T follicular helper cell (primary cell): ENCODE measurements at places on chromosomes 6 and 20.

GRCh38 chr6:45504947-45505346 lies 127.2 kb upstream of the SUPT3H start:
- no peak for DNase-seq

DNA sequence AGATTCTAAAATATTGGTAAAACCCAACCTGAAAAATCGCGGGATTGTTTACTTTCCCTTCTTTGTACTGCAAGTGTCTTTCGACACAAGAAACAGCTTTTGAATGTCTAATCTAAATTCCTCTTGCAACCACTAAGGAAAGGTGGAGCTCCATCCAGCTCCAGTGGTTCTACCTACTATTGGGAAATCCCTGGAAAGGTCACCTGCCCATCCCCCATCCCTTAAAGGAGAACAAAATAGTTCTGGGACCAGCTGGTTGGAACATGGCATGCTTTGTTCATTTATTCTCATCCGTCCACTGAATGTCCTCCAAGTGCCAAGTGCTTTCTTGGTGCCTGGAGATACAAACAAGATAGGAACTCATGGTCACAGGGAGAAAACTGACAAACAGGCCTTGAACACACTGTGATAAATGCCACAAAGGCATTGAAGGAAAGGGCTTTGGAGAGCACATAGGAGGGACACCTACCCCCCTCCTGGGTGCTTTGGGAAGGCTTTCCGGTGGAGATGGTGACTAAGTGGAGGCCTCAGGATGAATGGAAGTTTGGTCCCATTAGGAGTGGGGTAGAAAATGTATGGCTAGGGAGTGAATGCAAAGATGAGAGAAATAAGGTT lies 2.3 kb upstream of the CITED2 start:
- DNase-seq: no peak

- DNase-seq: no peak
Observed at GRCh38 chr6:142387997-142388815, 86.4 kb downstream of the ADGRG6 start.

DNA sequence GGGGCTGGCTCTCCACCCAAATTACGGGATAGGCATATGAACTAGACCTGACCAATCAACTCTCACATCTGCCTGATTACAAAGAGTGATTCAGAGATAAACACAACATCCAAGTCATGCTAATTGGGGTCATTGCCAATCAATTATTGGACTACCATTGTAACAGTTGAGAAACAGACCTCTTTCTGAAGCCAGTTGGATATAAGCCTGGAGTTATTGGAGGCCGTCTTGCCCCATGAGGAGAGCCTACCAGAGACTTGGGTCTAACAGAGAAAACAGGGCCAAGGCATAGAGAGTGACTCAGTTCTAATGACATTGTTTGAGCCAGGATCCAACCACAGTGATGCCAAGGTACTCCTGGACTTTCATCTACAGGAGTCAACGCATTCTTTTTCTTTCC lies 39.4 kb upstream of the HIVEP2 start:
- no peak for DNase-seq

GRCh38 chr6:56852260-56853010 lies 102.5 kb upstream of the BEND6 start:
- DNase-seq: no peak

DNA sequence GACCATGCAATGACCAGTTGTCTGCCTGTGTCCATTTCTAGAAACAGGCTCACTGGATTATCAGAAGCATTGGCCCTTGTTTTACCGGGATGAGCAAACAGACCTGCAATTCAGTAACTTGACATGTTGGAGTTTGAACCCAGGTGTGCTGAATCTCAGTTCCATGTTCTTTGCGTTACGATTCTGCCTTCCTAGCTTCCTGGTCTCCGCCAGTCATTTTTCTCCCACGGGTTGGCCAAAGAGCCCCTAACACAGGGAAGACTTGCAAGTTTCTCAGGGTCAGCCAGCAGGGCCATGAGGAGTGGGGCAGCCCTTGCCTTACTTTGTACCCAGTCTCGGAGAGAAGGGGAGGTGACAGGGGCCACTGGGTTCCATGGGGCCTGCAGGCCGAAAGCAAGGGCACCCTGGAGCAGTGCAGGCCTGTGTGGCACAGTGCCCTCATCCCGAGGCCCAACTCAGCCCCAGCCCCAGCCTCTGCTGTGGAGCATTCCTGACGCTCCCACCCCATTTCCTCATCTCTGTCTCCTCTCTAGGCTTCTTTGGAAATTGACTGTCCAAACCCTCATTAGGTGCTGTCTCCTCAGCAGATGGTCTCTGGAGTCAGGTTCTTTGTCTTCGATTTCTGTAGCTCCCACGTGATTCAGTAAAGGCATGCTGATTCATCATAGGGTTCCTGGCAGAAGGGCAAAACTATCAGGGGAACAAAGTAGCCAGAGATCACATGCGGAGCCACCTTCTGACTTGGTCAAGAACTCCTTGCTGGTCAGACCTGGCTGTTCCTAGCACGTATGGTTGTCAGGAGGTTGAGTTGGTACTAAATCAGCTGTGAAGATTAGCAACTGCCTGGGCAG lies 23.6 kb downstream of the CDS2 start:
- no peak for DNase-seq

DNA sequence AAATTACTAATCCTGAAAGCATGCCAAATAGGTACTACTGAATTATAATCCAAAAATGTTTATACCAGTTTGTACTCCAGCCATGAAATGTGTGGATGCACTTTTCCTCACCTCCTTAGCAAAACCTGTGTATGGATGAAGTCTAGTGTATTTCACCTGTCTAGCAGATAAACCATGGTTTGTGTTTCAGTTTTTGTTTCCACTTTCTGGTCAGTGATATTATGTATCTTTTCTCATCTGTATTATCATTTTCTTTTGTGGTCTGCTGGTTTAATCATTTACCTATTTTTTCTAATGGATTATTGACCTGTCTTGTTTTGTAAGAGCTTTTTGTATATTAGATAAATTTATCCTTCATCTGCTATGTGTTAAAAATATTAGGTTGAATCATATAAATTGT lies 41.0 kb upstream of the TMEM217 start:
- DNase-seq: no peak

DNA sequence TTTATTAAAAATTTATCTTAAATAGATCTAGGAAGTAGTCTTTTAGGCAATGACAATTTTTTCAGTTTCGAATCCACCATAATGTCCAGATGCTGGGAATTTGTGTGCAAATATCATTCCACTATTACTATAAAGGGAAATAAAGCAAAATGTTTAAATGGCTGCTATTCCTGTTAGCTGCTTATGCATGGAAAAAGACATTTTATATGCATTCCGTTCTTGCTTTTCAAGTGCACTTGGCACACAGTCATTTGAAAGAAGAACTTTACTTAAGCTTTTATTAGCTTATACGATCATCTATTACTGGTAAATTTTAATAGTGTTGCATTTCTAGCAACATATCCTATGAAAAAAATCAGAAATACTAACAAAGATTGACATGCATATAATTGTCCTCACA lies 42.0 kb downstream of the PRL start:
- no peak for DNase-seq

- DNase-seq: no peak
Observed at GRCh38 chr6:168535711-168536110, 94.7 kb downstream of the SMOC2 start.

DNA sequence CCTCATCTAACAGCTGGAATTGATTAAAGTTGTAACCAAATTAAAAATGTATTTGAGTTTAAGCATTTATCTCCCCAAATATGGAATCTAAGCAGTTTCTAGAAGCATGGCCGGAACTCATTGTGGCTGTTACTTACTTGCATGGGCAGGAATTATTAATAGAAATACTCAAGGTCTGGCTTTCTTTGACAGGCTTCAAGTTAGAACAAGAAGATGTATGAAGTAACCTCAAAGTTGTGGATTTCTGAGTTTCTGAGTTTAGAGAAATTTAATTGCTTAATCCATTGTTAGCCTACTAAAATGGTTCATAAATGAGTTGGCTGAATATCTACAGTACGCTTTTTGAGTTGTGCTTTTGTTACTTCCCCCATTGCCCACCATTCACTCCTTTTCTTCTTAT lies 7.7 kb downstream of the CARMIL1 start:
- DNase-seq: no peak

DNA sequence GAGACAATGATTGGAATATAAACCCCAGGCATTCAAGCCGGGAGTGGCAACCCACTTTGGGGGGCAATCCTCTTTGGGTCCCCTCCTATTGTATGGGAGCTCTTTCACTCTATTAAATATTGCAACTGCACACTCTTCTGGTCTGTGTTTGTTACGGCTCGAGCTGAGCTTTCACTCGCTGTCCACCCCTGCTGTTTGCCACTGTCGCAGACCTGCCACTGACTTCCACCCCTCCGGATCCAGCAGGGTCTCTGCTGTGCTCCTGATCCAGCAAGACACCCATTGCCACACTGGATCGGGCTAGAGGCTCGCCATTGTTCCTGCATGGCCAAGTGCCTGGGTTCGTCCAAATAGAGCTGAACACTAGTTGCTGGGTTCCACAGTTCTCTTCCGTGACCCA lies 222.8 kb upstream of the MANEA start:
- DNase-seq: no peak

- DNase-seq: no peak
Observed at GRCh38 chr6:42367353-42368011, 84.2 kb downstream of the TRERF1 start.

GRCh38 chr6:15887491-15888461 lies 224.9 kb upstream of the DTNBP1 start:
- no peak for DNase-seq

GRCh38 chr6:74651948-74652842 lies 553.7 kb downstream of the COL12A1 start:
- DNase-seq: no peak

DNA sequence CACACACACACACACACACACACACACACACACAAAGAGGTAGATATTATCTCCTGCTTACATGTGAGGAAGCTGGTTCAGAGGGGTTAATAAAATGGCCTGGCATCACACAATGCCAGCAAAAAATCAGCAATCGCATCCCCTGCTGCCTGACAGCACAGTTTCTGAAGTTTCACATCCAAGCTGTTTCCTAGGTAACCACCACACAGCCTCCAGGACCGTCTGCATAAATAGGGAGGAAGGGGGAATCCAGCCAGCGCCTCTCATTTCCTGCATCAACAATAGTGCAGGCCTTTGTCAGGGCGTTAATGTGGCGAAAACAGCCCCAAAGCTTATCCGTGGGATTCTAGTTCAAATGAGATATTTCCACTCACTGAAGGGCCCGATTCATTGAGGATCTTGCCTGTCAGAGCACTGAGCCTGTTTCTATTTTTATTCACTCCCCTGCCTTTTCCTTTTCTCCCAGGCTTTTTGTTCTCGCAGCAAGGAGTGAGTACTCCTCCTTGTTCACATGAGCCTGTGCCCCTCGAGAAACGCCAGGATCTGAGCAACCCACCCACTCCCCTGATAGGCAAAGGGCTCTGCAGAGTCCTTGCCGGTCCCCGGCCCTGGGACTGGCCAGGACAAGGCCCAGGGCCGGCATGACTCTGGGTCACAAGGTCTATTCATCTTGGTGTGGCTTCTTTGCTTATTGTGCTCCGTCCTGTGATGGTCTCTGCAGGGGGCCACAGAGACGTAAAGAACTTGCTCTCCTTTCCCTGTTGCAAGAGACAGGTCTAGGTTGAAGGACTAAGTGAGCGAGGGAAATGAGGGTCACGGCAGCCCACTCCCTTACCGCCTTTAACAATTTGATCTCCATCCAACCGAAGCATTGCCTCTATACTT lies 32.7 kb downstream of the TUBB2B start:
- DNase-seq: no peak

GRCh38 chr6:132973514-132973993 lies 159.2 kb downstream of the RPS12 start:
- no peak for DNase-seq

DNA sequence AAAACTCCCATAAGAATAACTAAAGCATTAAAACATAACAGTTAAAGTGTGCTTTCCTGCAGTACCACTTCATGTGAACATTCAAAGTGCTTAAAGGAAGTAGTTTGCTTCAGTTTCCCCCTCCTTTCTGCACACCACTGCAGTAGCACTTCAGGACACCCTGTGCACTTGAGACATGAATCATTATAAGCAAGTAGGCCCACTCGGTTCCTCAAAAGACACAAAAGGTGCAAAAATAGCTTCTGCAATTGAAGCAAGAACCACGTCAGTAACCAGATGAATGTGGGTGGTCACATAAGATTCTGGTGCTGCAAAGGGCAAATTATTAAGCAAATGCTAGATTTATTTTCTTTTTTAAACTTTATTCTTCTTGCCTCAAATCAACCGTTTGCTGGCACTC lies 160.6 kb downstream of the HIVEP2 start:
- no peak for DNase-seq

DNA sequence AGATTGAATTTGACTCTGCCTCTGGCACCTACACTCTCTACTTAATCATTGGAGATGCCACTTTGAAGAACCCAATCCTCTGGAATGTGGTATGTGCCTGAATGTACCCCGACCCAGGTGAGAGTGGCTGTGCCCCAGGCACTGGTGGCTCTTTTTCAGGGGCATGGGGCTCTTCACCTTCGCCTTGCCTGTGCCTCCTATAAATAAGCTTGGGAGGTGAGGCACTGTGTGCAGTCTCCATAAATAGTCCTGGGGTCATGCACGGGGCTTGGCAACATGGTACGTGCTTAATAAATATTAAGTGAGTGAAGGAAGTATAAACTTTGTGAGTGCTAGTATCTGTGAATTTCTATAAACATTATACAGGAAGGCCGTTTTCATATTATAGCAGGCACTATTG lies 33.0 kb downstream of the GHRH start:
- DNase-seq: no peak

DNA sequence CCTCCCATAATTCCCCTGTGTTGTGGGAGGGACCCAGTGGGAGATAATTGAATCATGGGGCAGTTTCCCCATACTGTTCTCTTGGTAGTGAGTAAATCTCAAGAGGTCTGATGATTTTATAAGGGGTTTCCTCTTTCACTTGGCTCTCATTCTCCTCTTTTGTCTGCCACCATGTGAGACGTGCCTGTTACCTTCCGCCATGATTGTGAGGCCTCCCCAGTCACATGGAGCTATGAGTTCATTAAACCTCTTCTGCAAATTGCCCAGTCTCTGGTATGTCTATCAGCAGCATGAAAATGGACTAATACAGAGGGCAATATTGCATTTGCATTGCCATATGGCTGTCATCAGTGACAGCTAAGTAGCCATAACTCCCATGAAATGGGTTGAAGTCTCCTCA lies 63.2 kb downstream of the ZNF217 start:
- no peak for DNase-seq

DNA sequence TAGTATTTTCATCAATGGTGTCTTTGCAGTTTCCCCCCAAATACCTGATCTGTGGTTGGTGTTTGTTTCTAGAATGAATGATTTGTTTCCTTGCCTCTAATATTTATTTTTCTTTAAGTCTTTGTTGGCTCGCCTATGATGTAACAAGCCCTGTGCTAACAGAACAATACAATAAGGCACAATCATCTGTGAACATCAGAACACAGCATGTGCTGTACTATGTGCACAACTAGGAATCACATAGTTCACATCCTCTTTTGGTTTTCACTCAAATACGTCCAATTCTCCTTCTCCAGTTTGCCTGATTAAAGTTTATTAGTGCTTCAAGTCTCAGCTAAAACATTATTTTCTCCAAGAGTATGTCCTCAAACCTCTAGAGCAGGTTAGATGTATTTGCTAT lies 613.1 kb downstream of the EPHA7 start:
- no peak for DNase-seq
